ENCODE measurements at places on chromosomes 6 and 20.

- peak; percentile 70 for DNase-seq
Observed at GRCh38 chr6:42338744-42339222, 112.9 kb downstream of the TRERF1 start.

GRCh38 chr6:74259981-74260380, 564.0 kb downstream of the CD109 start:
- DNase-seq: no peak

- no peak for DNase-seq
Observed at GRCh38 chr20:23776067-23776771, 25.5 kb upstream of the CST1 start.

DNA sequence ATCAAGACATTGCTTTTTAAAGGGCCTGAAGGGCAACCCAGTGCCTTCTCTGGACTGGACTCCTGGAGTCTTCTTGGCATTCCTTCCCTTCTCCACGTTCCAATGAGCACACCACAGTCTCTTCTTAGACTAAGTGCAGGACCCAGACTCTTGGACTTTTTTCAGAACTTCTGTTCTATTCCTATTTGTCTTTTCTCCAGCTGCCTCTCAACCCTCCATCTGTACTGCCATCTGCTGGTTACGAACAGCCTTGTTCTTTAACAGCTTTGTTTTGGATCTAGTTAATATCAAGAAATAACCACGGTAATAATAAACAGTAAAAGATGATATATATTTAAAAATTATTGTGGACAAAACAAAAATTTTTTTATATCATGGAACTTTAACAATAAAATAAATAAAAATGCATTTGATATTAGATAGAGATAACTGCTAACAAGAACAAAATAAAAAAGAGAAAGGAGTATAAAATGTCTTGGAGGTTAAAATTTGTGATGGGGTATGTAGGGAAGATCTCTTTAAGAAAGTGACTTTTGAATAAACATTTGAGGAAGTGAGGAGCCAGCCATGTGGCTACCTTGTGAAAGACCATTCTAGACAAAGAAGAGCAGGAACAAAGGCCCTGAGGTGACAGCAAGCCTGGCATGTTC, 105.1 kb upstream of the HCRTR2 start:
- peak; percentile 70 for DNase-seq

DNA sequence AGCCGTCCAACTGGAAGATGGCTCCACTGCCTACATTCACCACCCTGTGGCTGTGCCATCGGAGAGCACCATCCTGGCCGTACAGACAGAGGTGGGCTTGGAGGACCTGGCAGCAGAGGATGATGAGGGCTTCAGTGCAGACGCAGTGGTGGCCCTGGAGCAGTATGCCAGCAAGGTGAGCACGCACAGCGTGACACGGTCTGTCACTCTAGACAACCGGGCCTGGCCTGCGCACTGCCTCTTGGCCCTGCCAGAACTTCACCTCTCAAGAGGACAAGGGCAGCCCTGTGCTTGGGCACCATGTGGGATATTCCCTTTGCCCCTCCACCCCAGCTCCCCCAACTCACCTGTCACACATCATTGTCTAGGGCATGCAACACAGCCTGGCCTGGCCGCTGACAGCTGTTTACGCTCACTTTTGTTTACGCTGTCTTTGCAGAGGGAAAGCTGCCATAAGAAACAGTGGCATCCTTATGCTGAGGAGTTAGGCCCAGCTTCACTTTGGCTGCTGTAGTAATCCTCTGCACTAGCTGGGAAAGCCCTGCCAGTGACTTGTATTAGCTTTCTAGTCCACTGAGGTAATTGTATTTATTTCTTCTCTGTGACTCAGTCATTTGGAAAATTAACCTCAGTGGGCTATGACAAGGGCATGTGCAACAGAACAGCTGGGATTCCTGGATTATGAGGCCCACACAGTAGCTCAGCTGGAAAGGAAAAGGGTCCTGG, 9.8 kb upstream of the DEF6 start:
- no peak for DNase-seq

GRCh38 chr20:63933646-63934045, 22.6 kb downstream of the UCKL1 start:
- DNase-seq: no peak

- DNase-seq: peak; percentile 44
Observed at GRCh38 chr6:75296811-75297779, 12.5 kb upstream of the TMEM30A start.

DNA sequence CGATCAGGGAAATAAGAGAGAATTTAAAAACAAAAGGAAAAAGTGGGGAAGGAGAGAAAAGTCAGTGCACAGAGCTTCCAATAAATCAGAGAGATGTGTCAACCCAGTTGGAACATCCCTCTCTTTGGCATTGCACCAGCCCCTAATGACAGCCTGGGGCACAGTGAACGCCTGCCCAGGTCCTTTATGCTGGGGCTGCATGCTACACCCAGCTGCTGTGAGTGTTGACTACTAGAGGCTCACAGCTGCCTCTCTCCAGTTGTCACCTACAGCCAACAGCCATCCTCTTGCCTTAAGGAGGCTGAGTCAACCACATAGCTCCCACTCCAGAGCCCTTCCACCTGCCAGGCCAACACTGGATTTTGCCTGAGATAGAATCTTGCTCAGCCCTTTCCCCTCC, 19.0 kb downstream of the OR2H2 start:
- no peak for DNase-seq

GRCh38 chr20:42443200-42443599, 746.5 kb downstream of the PTPRT start:
- DNase-seq: no peak

GRCh38 chr6:4656106-4656505, 120.1 kb upstream of the CDYL start:
- no peak for DNase-seq

DNA sequence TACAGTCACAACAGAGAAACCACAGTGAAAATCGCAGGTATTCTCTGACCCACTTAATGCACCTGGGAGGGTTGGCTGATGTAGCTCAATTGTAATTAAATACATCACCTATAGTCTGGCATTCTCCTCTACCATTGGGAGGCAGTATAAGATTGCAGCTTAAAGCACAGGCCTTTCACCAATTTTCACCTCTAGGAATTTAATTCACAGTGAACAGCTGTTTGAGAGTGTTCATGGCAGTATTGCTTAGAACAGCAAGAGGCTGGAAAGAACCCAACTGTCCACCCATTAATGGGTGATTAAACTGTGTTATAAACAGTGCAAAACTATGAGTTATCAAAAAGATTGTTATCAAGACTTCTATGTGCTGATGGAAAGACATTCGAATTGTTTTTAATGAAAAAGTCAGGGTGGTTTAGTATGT, 2.0 kb downstream of the EDEM2 start:
- peak; percentile 43 for DNase-seq

DNA sequence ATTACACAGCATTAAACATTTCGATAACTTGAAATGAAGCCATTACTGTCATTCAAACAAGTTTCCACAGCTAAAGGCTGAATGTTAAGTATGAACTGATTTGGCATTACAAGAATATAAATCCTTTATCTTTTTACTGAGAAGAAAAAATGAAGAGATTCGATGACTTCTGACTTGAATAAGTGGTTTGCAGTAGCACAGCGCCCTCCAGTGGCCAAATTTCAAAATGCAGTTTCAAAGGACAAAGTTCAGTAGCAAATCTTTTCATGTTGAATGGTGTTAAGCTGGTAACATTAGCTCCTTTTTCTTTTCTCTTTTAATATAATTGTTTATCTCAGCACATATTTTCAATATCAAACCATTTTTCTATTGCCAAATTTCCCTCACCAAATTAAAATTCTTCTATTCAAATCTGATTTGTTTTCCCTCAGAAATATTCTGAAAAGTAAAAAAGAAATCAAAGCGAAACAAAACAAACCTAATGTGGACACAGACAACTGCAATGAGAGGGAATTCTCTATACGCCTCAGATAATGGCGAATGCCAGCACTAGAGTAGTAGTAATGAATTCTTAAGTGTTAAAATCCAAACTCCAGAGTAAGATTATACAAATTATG, 145.7 kb downstream of the BTBD9 start:
- DNase-seq: peak; percentile 51

DNA sequence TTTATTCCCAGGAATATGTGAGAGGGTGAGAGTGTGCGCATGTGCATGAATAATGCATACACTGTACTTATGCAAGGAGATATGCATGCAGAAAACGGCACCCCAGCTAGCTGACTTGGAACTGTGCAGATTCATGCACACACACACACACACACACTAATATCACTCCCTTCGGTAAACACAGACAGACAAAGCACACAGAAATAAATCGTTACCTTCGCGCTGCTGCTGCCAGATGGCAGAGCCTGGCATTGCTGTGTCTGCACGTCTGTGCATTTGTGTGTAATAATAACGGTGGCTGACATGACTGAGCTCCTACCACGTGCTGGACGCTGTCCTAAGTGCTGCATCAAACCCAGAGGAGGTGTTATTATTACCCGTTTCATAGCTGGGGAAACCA, 36.8 kb downstream of the PREX1 start:
- DNase-seq: no peak

GRCh38 chr6:24441599-24441904, 38.8 kb downstream of the MRS2 start:
- no peak for DNase-seq

- DNase-seq: no peak
Observed at GRCh38 chr6:154882107-154882506, 113.0 kb upstream of the TIAM2 start.

GRCh38 chr20:24497851-24498250, 28.4 kb downstream of the SYNDIG1 start:
- no peak for DNase-seq

DNA sequence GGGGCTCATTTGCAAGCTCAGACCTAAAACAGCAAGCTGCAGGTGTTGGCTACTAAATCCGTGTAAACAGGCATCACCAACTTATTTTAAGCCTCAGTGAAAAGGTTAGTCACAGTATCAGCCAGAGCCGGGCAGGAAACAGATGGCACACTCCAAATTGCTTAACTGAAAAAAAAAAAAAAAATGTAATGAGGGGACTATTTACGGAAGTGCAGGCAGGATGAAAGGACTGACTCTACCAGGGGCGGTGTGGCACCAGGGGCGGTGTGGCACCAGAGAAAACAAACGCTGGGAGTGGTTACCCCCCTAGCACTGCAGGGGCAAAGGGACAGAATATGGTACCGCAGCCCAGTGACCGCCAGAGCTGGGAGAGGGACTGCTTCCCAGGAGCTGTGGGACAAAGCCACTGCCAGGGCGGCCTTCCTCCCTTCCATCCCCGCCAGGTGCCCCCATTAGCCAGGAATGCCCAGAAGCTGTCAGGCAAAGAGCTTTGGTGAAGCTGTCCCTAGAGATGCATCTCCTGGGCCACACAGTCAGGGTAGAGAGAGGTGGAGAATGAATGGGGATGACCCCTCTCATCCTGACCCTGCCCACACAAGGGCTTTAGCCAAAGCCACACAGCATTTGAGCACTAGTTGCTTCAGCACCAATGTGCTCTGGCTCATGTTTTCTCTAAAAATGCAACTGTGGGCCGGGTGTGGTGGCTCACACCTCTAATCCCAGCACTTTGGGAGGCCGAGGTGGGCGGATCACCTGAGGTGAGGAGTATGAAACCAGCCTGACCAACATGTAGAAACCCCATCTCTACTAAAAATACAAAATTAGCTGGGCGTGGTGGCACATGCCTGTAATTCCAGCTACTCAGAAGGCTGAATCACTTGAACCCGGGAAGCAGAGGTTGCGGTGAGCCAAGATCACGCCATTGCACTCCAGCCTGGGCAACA, 39.6 kb upstream of the GFOD1 start:
- peak; percentile 57 for DNase-seq

DNA sequence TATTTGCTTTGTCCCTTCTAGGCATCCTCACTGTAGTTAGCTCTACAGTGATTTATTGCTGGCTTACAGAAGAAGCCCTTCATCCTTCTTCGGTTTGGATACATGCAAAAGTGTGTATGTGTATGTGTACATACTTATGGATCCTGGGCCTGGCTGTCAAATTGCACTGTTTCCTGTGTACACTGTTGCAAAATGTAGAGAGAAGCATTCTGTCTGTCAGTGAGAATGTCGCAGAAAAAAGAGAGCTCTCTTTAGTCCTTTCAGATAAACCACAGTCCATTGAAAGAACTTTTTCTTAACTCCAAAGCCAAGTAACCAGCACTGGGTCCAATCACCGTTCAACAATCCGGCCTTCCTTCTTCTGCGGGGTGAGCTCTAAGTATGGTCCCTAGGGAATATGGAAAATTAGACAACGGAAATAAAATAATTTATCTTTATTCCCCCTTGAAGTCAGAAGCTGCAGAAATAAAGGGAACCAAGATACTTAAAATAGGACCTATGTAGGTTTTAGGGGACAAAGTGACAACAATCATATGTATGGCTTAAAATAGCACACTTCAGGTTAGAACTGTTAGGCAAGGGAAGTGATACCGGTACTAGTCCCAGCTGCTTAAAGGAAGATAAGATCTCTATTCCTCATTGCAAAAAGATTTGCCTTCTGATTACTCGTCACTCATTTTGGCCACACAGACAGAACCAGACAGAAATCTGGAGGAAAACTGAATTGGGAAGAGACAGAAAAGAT, 107.0 kb downstream of the CD83 start:
- DNase-seq: no peak

DNA sequence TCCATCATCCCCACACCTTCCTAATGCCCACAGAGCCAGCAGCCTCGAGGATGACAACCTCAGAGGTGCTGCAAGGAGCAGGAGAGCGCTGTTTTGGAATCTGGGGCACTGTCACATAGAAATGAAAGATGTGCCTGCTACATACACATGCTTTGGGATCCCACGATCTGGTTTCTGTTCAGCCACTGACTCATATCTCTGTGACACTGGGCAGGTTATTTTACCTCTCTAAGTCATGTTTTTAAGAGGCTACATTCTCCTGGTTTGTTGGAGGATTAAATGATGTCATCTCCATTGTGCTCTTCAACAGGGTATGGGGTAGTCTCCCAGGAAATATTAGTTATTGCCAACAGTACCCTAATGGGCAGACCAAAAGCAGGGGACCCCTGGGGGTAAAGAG, 32.6 kb upstream of the TAB2 start:
- DNase-seq: no peak

GRCh38 chr6:134245041-134245440, 72.9 kb downstream of the SGK1 start:
- no peak for DNase-seq

GRCh38 chr6:5846889-5847288, 159.8 kb downstream of the NRN1 start:
- DNase-seq: no peak

GRCh38 chr20:35648836-35649235, 15.9 kb downstream of the CPNE1 start:
- no peak for DNase-seq

DNA sequence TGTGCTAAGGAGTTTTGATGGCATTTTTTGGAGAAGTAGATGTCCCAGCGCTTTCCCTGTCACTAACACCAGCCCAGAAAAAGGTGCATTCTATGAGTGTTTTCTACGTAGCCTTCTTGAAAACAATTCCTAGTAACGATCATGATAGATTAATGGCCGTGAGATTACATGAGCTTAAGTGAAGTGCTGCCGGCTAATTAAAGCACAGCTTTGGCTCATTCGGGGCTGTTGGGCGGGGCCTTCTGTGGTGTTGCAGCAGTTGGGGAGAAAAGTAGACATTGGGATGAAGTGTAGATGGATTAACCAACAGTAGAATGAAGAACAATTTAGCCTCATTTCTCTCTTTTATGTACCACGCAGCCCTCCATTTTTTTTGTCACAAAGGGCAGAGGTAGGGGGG, 20.8 kb upstream of the TRAF3IP2 start:
- DNase-seq: no peak

GRCh38 chr6:108071736-108072276, 2.7 kb downstream of the OSTM1 start:
- no peak for DNase-seq

- no peak for DNase-seq
Observed at GRCh38 chr6:21593927-21594415, 420 bp downstream of the SOX4 start.
